ENCODE measurements at places on chromosomes 2 and 18. TPM values are rescaled to one million over a fixed set of nuclear protein-coding genes. Genes with fewer than 3 reads are reported as not detected.

Gene MYO7B
- not detected for polyA plus RNA-seq

Gene LRP2
- polyA plus RNA-seq = 0.03 TPM

Gene UGT1A10
- polyA plus RNA-seq = not detected

Gene CTAGE1
- not detected for polyA plus RNA-seq

Gene SLC16A14
- 37.5 TPM for polyA plus RNA-seq

Gene TUBB6
- polyA plus RNA-seq = 7.0 TPM

Gene RPE
- polyA plus RNA-seq = 32.1 TPM

Gene TLX2
- not detected for polyA plus RNA-seq

Gene C18orf63
- not detected for polyA plus RNA-seq

Gene KCNJ13
- 4.3 TPM for polyA plus RNA-seq

Gene UGT1A4
- polyA plus RNA-seq = not detected

Gene CROCC2
- polyA plus RNA-seq = not detected

Gene EMX1
- polyA plus RNA-seq = not detected

Gene SLC8A1
- polyA plus RNA-seq = 388 TPM

Gene SLC4A3
- polyA plus RNA-seq = 7.6 TPM

Gene MYO5B
- 0.38 TPM for polyA plus RNA-seq

Gene RNF152
- polyA plus RNA-seq = 2.7 TPM

Gene ALK
- polyA plus RNA-seq = 0.49 TPM

Data from Purkinje cell (primary cell).